Uterus (tissue), 4 donors: ENCODE measurements at places on chromosomes 2 and 18.

DNA sequence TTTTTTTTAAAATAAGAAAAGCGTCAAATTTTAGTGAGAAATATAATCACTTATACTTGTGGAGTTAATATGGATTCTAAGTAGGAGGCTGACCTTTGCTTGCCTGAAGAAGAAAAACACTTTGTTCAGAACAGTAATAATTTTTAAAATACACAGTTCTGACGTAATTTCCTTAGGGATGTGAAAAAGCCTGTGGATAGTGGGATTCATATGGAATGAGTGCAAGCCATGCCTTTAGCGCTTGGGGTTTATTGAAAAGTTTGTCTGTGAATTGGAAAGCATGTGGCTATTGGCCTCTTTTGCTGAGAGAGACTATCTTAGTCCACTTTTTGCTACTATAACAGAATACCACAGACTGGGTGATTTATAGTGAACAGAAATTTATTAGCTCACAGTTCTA is 151.3 kb downstream of the CCDC85A start:
- H3K4me1 ChIP-seq, result no peaks in the 10 kb centered on the region
- H3K4me3 ChIP-seq, result no peak overlapping the region
- H3K36me3 ChIP-seq, result no peaks in the 10 kb centered on the region
- peak overlapping the region; percentile 43 for H3K27ac ChIP-seq
- DNase-seq, result no peak

DNA sequence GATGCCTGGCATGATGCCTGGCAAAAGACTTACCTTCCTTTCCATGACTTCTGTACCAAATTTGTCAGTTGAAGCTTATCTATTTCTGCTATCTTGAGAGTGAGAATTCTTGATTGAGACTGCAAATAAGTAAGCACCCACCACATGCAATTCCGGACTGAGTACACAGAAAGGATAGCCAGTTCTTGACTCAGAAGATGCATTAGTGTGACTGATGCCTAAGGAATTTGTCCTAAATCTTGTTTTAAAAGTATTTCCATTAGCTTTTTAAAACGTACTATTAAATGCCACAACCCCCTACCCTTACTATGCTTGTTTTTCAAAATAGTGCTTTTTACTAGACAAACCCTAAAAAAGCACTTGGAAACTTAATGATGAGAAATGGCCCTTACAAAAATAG is 545 bp downstream of the MPP4 start:
- no peak overlapping the region for H3K4me3 ChIP-seq
- H3K4me1 ChIP-seq, result peaks cover 4% of the 10 kb centered on the region
- DNase-seq, result no peak

GRCh38 chr2:67996772-67997527 is 65.9 kb downstream of the C1D start:
- H3K36me3 ChIP-seq, result no peaks in the 10 kb centered on the region
- no peaks in the 10 kb centered on the region for H3K4me1 ChIP-seq
- H3K27ac ChIP-seq, result no peak overlapping the region
- DNase-seq, result no peak

- H3K4me1 ChIP-seq, result no peaks in the 10 kb centered on the region
- no peaks in the 10 kb centered on the region for H3K36me3 ChIP-seq
- H3K27ac ChIP-seq, result no peak overlapping the region
- H3K4me3 ChIP-seq, result no peak overlapping the region
- H3K27me3 ChIP-seq, result no peaks in the 10 kb centered on the region
Observed at GRCh38 chr2:147600223-147600622, 244.6 kb upstream of the ACVR2A start.

GRCh38 chr2:159925975-159926374 is 128.0 kb upstream of the CD302 start:
- H3K27ac ChIP-seq, result no peak overlapping the region
- H3K36me3 ChIP-seq, result no peaks in the 10 kb centered on the region
- H3K27me3 ChIP-seq, result no peaks in the 10 kb centered on the region
- no peak for DNase-seq
- no peak overlapping the region for H3K4me3 ChIP-seq

- H3K36me3 ChIP-seq, result no peaks in the 10 kb centered on the region
- H3K4me3 ChIP-seq, result no peak overlapping the region
- H3K4me1 ChIP-seq, result no peaks in the 10 kb centered on the region
- no peaks in the 10 kb centered on the region for H3K27me3 ChIP-seq
Observed at GRCh38 chr2:107545066-107545465, 281.6 kb upstream of the RGPD4 start.

DNA sequence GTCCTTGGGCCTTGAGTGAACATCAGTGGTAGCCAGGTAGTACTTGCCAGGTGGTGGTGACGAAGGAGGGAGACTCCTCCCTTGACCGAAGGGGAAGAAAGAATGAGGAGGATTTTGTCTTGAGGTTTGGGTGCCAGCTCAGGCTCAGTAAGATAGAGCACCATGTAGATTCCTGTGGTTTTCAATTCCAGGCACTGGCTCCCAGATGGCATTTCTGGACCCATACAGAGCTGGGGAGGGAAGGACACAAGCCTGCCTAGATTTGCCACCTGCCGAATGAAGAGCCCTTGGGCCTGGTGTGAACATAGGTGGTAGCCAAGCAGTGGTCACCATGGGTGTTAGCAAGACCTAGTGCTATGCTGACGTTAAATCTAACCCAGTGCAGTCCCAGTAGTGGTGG is 108.8 kb upstream of the UBE2E3 start:
- H3K4me1 ChIP-seq, result no peaks in the 10 kb centered on the region
- H3K27ac ChIP-seq, result no peak overlapping the region
- H3K36me3 ChIP-seq, result no peaks in the 10 kb centered on the region
- no peaks in the 10 kb centered on the region for H3K27me3 ChIP-seq

DNA sequence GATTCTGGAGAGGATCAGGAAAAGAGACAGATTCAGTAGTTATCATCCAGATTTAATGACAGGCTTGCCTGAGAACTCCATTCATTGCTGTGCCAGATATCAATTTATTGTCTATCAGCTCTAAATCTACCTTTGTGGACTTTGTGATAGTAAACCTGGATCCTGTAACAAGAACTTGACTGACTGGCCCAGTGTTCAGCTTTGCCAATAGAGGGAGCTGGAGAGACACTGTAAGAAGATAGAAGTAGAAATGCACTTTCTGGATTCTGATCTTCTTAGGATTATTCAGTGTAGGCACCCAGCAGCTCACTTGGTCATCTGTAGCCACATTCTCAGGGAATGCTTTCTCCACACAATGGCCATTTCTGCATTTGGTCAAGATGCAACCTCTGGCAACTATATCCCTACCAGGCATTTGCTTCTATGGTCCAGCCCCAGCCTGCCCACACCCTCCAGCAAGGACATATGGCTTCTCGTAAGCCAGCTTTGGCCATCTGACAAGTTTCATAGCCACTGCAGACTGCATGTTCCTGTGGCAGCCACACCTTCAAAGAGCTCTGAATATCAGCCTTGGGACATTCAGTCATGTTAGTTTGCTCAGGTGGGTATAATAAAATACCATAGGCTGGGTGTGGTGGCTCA is 6.1 kb upstream of the SERPINB8 start:
- H3K27ac ChIP-seq, result no peak overlapping the region
- H3K4me1 ChIP-seq, result no peaks in the 10 kb centered on the region
- H3K27me3 ChIP-seq, result no peaks in the 10 kb centered on the region
- no peak overlapping the region for H3K4me3 ChIP-seq
- DNase-seq, result no peak

- H3K36me3 ChIP-seq, result no peaks in the 10 kb centered on the region
- no peak overlapping the region for H3K4me3 ChIP-seq
- H3K27me3 ChIP-seq, result no peaks in the 10 kb centered on the region
Observed at GRCh38 chr18:4636967-4637366, 181.9 kb upstream of the DLGAP1 start.

DNA sequence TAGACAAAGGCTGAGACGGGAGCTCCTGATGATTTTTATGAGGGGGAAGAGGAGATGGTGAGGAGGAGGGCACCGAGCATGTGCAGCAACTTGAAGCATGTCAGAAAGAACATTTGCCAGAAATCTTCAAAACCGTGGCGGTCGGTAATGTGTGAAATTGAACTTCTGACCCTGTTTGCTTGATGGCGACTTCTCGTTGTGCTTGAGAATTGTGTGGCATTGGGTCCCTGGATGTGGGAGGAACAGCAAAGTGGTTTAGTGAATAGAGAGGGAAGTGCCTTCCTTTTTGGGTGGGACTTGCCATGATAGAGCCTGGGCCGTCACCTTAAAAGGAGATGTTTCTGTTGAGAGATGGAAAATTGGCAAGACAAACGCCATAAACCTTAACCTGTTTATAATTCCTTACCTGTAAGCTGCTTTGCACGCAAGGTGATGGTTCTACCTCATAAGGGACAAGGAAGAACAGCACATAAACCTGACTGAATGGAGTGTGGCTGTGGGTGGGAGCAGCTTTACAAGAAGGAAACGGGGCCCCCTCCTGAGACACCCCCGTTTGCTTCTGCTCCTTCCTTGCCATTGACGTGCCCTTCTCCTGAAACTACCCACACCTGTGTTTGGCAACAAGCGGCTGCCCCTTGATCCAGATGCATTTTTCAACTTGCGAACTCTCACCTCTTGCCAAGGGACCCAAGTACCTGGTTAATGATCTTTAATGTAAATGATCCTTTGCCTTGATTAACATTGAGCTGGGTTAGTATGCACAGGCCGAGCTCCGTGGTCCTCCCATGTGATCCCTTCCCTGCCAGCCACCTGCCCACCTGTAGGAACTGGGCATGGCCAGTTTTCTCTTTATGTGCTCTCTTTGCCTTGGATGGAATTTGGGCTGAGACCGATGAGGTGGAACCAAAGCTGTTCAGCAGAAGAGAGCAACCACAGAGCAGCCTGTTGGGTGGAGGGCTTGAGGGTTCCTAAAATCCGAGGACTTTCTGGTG is 153.2 kb downstream of the NEDD4L start:
- no peaks in the 10 kb centered on the region for H3K27me3 ChIP-seq
- no peaks in the 10 kb centered on the region for H3K36me3 ChIP-seq
- no peak for DNase-seq
- H3K27ac ChIP-seq, result peak overlapping the region; percentile 58

- no peak overlapping the region for H3K27ac ChIP-seq
- no peak for DNase-seq
- H3K4me3 ChIP-seq, result no peak overlapping the region
- no peaks in the 10 kb centered on the region for H3K27me3 ChIP-seq
- H3K36me3 ChIP-seq, result no peaks in the 10 kb centered on the region
Observed at GRCh38 chr18:67694787-67695186, 178.3 kb upstream of the DSEL start.

DNA sequence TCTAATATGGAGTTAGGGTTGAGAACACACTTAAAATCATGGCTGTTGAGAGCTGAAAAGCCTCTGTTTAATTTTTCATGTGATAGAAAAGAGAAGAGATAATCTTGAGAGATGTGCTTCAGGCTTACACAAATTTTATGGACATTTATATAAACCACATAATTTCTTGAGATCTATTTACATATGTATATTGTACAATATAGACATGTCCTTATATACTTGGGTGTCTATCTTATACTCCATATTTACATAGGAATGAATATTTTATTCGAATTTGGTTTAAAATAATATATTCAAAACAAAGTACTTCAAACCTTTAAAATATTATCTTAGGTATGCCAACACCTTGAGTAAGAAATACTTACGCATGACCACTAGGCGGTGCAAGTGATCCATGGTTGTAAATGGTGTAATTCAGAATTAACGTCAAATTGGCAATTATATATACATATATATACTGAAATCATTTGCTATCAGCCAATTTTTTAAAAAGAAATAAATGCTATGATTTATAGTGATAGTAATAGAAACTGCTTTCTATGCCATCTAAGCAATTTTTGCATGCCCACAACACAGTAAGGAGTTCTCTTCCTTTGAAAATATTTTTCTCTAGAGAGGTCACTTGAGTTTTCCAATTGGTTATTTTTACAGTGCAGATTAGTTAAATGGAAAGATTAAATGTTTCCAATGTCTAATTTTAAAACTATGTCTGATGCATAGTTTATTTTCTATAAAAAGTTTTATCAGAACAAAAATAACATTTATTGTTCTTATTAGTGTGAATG is 37.6 kb upstream of the SPAG16 start:
- no peak for DNase-seq
- H3K4me1 ChIP-seq, result no peaks in the 10 kb centered on the region
- H3K36me3 ChIP-seq, result no peaks in the 10 kb centered on the region
- no peaks in the 10 kb centered on the region for H3K27me3 ChIP-seq
- no peak overlapping the region for H3K4me3 ChIP-seq
- no peak overlapping the region for H3K27ac ChIP-seq

- H3K36me3 ChIP-seq, result no peaks in the 10 kb centered on the region
- no peak overlapping the region for H3K27ac ChIP-seq
- H3K4me1 ChIP-seq, result no peaks in the 10 kb centered on the region
- no peaks in the 10 kb centered on the region for H3K27me3 ChIP-seq
- H3K4me3 ChIP-seq, result no peak overlapping the region
Observed at GRCh38 chr2:181857483-181857882, 34.0 kb upstream of the ITPRID2 start.

DNA sequence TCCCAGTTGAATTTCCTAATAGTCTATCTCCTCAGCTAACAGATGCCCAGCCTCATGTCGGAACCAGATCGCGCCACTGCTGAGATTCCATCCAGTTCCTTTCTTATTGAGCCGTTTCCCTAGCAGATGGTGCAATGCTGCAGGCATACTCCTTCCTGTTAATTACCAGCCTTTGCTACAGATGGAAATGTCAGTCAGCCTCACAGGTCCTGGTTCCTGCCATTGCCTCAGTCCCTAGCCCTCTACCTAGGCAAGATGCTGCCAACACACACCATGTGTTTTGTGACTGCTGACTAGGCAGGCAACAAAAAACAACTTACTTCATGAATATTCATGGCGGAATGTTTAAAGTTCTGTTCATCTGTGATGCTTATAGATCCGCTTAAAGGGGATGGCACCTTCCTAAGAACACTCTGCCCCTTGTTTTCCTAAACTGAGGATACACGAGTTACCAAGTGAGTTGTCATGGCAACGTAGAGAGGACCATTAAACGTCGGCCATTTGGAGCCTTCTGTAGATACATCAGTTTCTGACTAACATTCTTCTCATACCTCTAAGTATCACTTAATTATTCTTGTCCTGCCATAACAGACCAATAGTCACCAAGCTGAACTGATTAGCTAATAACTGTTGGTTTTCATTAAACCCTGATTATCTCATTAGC is 749.5 kb downstream of the RNF144A start:
- H3K27me3 ChIP-seq, result no peaks in the 10 kb centered on the region
- H3K36me3 ChIP-seq, result no peaks in the 10 kb centered on the region
- DNase-seq, result no peak
- H3K4me3 ChIP-seq, result no peak overlapping the region
- no peaks in the 10 kb centered on the region for H3K4me1 ChIP-seq

- H3K36me3 ChIP-seq, result no peaks in the 10 kb centered on the region
- H3K4me3 ChIP-seq, result no peak overlapping the region
- no peak for DNase-seq
- no peak overlapping the region for H3K27ac ChIP-seq
Observed at GRCh38 chr18:75161256-75162028, 47.5 kb downstream of the PTGR3 start.
